NCI-H510A (cell line): ENCODE measurements at places on chromosomes 3 and 15.

GRCh38 chr15:65971741-65971995 is 102.4 kb downstream of the RAB11A start:
- DNase-seq, result no peak

DNA sequence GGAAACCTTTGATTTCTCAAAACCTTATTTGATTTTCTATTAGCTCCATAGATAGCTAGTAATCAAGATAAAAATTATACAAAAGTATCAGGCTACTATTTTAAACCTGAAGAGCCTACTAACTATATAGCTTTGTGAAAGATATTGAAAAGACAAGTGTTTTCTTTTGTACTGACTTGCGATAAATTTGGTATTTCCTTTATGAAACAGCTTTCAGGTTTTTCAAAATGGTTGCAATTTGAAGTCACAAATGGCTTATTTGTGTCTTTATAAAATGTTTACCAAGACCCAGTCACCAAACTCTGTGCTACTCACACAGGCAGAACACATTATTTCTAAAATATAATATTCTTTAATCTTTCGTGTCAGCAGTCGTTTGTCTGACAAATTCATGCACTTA is 167.5 kb upstream of the ALCAM start:
- DNase-seq, result no peak

DNA sequence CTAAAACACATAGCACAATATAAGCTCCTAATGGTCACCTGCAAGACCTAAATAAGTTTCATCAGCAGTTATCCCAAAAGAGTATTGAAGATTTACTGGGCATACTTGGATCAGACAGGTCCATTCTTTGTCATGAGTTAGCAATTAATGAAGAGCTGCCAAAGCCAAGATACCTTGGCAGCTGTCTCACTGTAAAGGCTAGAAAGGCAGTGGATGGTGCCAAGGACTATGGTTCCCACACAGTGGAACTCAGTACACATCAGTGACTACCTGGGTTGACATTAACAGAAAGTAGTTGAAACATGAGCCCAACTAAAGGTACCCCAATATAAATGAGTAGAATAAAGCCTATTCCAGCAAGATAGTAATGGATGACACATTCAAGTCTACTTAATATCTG is 41.1 kb upstream of the TMCO5A start:
- no peak for DNase-seq

GRCh38 chr15:47570881-47571640 is 146.2 kb upstream of the SEMA6D start:
- no peak for DNase-seq

DNA sequence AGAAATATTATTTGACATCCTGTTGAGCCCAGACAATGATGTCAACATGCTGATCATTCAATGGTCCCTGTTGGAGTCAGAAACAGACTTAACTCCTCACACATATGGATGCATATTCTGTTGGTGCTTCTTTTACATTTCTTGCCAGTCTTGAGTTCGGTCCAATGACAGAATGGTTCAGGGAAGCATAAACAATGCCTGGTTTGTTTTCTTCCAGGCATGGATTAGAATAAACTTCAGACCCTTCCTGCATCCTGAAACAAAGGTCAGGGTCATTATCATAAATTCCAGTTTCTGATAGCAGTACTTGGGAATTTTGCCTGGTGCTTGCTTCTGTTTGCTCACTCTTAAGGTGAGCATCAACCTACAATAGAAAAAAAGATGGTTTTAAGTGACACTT is 33.3 kb downstream of the BTLA start:
- no peak for DNase-seq

DNA sequence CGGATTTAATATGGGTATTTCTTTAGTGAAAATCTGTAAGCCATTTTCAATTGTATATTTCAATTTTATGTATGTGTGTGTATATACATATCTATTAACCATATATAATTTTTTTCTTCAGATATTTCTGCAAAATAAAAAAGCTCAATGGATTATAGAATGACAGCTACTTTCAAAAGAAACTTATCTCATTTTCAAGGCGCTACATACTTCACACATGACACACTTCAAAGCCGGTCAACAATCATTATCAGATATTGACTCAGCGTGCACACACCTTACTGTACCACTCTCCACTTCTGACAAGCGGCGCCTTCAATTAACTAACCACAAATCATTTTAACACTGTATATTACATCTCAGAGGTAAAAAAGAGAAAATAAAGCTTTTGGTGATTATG is 39.6 kb downstream of the ATP13A3 start:
- no peak for DNase-seq

GRCh38 chr3:134277066-134277660 is 26.5 kb upstream of the RYK start:
- no peak for DNase-seq

DNA sequence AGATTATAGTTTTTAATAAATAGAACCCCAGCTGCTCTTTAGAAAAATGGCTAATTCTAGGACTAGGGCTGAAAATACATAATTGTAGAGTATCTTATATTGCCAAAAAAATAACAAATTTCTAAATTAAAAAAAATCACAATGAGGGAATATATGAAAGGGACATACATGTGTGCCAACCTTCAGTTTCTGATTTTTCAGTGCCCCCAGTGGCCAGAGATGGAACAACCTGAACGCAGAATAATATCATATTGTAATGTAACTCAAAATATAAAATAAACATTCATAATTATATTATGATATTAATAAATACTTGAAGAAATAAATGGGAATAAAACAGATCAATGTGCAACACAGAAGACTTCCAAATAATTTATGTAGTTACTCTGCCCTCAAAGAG is 460.5 kb downstream of the ZNF385D start:
- DNase-seq, result no peak

DNA sequence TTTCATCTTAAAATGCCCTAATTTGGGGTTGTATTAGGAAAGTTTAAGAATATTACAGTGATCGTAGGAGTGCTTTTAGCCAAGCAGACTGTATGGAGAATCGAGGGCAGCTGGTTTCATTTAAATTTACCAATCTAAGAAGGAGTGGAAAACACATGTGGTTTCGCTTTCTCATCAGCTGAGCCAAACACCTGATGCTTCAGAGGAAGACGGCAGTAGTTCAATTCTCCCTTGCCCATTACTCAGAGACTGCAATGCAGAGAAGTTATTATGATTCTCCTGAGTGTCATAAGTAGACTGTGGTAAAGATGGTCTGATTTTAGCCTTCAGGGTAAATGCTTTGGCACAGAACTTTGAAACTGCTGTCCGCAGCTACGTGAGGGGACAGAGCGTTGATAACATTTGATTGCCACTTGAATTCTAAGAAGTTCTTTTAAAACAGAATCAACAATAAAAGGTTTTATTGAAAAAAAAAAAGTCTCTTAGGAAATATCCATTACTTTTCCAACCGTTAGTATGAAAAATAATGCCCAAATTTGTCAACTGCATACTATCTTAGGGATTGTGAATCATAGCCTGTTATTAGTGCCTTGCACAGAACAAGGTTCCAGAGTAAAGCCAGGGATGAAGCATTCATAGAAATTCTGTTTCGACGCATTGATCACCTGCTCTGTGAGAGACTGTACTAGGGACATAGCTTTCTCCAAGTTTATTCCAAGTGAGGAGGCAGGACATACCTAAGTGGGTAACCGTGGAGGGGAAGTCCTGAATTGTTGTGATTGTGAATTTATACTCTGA is 25.6 kb downstream of the LYSMD4 start:
- DNase-seq, result no peak

DNA sequence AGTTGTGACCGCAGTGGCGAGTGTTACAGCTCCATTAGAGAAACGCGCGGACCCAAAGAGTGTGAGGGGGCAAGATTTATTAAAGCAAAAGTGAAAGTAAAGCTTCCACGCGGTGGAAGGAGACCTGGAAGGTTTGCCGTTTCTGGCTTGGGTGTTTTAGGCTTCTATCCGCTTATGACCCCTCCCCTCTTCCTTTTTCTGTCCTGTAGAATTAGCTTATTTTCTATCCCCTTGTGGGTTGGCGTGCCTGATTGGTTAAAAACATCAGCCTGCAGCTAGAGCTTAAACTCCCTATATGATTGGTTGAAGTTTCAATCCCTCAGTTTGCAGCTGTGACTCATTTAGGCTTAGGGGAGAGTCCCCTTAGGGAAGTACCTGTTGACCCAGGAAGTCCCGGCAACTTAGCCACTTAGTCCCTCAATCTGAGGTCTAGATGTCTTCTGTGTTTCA is 39.6 kb downstream of the C3orf38 start:
- DNase-seq, result no peak

DNA sequence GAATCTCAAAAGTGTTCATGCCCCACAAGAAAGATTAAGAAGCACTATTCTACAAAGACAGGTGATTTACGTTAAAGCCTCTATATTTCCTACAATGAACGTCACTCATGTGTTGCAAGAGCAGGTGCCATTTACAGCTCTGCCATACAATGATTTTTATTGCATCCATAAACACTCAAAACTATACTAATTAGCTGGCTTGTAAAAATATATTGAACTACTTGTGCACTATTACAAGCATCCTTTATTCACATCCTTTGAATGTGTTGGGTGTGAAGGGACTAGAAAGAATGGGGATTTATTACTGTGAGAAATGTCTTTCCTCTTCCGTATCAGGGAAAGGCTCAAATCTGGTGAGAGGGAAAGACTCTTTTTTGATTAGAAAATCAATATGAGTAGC is 50.7 kb upstream of the C3orf49 start:
- no peak for DNase-seq

DNA sequence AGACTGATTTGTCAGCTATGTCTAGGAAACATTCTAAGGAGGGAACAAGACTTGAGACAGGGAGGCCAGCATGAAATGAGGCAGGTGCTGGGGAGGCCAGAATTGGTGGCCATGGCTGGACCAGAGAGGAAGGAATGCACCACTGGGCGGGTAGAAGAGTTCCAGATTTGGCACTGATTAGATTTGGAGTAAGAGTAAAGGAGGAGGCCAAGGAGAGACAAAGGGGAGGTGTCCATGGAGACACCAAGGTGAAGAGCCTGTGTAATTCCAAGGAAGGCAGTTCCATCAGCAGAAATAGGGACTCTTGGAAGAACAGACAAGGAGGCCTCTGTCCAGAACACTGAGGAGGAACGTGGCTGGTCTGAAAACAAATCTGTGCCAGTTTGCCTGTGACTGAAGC is 1.8 kb downstream of the ARNT2 start:
- no peak for DNase-seq

GRCh38 chr15:55669270-55669669 is 73.7 kb downstream of the PRTG start:
- no peak for DNase-seq

DNA sequence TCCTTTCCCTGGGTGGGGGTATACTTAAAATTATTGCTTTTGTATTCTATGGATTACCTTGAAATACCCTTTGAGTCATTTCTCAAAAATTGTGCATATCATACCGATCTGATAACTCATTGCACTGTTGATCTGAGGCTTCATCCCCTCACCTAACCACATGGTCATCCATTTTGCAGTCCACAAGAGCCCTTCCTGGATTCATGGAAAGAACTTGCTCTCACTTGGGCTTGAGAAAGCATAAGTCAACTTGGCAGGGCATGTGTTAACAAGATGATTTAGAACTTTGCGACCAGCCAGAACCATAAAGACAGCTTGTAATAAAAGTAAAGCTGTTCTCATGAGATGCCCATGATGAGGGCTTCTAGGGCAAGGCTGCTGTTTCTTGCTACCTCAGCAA is 22.2 kb downstream of the MME start:
- DNase-seq, result no peak

DNA sequence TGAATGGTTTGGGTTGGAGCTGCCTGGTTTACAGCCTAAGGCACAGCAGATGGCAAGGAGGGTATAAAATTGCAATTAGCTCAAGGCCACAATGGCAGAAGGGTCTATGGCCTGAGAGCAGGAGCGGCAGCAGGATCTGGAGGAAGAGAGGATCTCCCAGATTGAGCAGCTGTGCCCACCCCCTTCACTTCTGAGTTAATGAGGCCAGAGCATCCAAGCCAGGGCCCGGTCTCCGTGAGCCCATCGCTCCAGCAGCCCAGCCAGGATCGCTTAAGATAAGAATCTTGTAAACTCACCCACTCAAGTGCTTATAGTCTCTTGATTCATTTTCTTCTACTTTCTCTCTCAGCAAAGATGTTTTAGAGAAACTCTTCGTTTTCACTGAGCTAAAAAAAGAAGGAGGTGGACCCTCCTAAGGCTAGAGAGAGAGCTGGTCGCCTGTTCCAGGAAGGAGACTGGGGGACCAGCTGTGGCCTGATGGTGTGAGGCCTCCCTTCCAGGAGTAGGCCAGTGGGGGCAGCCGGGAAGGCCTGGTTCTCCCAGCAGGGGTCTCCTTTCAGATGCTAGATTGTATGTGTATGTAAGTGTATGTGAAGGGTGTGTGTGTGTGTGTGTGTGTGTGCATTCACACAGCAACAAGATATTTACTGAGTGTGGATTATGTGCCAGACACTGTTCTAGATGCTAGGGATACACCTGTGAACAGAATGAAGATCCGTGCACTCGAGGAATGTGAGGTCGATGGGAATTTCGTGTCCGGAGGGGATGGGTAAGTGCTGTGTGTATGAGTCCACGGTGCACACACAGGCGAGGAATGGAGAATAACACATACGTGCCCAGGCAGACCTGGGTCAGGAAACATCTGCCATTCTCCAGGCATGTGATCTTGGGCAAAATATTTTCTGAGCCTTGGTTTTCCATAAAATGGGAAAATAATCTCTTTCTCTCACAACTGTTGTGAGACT is 18.6 kb downstream of the MAGEF1 start:
- no peak for DNase-seq

DNA sequence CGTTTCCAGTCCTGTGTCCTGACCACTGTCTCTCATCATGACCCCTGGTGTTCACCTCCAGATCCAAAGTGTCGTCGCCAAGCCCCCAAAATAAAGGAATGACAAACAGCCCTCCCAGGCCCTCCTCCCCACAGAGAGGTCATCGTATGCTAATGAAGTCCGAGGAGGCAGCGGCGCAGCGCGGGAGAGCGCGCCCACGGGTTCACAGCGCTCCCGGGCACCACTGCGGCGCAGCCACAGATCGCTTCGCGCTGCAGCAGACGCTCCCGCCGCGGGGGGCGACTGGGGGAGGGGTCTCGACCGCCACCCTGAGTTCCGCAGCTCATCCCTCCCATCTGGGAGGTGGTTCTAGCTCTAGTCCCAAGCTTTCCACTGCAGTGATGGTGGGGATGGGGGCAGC is 1.3 kb downstream of the DGKG start:
- no peak for DNase-seq

DNA sequence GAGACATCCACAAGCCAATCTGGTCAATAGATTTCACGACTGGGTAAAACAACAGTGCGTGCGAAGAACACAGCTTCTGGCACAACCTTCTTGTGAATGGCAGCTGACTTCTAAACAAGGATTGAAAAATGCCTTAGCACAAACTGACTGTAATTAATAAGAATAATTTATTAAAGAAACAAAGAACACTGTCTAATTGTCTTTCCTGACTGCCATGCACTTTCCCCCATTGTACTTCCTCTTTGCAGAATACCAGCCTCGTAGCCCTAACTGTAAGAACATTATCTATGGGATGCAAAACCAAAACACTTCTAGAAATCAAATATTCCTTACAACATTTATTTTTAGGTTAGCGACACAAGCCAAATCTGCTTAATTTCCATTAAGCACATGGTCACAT is 6.5 kb downstream of the FOXP1 start:
- DNase-seq, result no peak

GRCh38 chr3:30549600-30549999 is 56.8 kb upstream of the TGFBR2 start:
- DNase-seq, result no peak
